ENCODE measurements at places on chromosomes 7 and 10.

DNA sequence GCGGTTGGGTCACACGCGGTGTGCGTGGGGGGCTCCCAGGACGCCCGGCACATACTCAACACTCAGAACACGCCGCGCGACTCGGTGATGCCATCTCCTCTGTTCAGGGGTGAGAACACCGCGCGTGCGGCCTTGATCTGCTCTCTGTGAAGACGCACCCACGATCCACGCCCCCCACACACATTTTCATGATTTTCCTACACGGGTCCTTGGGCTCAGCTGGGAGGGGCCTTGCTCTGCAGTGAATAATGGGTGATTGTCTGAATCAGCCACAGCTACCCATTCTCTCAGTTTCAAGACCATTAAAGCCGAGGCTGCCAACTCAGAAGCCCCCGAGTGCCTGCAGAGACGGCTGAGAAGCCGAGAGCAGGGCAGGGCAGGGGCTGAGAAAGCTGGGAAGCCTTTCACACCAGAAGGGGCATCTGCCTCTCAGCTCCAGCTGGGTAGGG lies 54.3 kb upstream of the PDGFA start:
- no peak for DNase-seq

GRCh38 chr7:118657391-118658005 lies 433.0 kb downstream of the ANKRD7 start:
- no peak for DNase-seq

- DNase-seq: no peak
These were observed 87.2 kb downstream of the RNF216 start for GRCh38 chr7:5694221-5694754.

DNA sequence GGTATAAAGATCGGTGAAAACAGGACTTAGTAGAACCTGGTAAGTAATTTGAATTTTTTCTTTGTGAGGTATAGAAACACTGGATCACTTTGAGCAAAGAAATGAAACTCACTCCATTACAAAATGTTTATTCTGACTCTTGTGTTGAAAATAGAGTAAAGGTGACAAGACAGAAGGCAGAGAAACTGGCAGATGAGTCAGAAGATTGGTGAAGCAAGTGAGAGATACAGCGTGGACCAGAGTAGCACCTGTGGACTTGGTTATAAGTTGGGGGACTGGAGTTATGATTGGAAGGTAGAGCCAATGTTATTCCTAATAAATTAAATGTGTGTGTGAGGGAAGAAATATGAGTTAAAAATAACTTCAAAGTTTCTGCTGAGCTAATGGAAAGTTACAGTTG lies 620.9 kb downstream of the ZWINT start:
- DNase-seq: no peak

DNA sequence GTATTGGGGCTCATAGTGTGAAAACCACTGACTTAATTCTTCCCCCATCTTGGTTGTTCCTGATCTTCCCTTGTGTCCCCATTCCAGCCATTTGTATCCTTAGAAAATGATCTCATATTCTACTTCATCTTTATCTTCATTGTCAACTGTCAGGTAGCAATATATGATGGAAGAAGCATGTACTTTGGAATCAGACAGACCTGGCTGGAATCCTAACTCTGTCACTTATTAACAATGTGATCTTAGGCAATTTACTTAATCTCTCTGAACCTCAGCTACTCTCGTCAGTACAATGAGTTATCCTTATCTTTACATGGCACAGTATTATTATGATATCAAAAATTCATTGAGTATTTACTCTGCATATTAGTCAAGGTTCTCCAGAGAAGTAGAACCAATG lies 10.1 kb downstream of the CFTR start:
- DNase-seq: no peak

GRCh38 chr7:12619461-12620069 lies 49.0 kb downstream of the SCIN start:
- no peak for DNase-seq
